ENCODE measurements at places on chromosomes 3 and 15.

DNA sequence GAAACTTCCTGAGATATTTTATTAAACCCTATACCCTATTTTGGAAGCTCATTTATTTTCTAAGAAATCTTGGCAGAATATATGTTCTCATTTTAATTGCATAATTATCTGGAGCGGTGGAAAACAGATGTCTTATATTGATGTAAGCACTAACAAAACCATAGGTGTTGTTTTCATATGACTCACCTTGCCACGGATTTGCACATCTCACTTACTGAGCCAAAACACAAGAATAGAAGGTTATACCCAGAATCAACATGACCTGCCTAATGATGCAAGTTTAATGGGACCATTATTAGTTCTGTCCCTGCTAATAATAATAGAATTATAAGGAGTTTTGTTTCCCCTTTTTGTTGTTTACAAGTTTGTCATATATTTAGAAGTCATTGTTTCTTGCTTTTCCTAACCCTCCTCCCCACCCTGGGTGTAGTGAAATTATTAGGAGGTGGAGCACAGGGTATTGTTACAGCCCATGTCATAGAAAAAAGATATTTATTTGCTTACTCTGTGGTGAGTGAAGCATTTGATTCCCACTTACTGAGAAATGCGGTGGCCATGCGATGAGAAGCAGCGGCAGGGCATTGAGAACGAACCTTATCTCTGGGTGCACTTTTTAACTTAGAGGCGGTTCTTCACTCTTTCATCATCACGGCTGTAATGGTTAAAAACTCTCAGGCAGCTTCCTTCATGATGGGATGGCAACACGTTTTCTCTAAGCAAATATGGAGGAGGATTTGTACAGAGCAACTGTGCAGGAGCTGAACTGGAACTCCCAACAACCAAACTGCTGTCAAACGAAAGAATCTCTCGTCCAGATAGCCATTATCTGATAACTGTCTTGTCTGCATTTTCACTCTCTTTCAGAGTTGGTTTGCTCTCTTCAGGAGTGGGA, 521 bp downstream of the IL5RA start:
- DNase-seq: no peak

DNA sequence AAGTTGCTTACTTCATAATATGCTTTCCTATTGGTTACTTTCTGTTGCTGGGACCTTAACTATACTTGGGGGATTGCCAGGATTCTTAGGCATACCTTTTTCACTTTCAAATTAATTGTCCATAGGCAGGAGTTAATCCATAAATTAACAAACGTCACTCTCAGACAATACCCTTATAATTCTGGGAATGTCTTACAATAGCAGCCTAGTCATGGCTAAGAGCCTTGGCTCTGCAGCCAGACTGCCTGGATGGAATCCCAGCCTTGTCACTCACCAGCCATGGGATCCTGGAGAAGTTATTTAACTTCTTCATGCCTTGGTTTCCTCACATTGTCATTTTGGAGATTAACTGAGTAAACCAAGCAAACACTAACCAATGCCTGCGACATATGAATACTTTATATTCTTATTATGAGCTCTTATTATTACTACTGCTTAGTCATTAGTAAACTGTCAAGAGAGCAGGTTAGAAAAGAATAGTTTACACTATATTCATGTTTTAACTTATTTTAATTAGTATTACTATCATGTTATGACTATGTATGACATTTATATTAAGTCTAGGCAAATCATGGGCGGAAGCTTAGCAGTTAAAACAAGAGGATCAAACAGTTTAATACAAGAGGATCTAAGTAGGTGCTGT, 29.0 kb downstream of the GYG1 start:
- no peak for DNase-seq

DNA sequence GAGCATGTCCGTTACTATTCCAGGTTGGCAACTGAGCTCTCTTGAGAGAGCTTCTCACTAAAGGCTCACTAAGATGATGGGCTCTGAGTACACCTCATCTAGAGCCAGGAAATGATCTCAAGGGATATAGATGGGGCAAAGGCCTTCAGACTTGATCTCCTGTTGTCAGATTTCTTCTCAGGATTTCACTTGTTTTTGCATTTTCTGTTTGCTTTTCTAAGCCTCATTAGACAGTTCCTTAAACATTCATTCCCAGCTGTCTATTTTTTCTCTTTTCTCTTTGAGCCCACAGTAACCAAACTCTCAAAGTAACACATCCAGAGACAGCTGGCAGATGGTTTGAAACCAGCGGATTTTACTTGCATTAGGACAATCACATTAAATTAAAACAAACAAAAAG, 28.4 kb upstream of the ARL8B start:
- no peak for DNase-seq

DNA sequence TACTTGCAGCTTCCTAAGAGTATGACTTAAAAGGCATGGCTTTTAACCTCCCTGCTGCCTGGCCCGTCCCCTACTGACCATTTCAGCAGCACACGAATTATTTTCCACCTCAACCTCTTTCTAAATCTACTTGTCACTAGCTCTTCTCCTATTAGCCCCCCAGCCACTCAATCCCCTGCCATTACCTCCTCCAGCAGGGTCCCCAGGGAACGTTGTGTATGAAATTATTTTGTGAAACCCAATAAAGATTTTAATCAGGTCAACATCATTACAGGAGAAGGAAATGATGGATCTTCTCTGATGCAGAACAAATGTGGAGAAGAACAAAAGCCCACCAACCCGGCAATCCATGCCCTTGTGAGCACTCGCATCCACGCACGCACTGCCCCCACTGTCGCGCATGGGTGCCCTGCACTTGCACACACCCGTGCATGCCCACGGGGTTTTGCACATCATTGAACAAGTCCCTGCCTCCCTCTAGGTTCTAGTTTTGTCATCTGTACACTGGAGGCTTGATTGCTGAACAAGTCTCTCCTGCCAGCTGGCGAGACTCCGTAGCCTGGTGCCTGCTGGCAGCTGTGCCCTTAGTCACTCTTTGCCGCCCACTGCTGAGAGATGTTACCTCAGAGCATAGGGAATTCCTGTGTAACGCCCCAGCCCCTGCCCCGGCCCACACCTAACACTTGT, 51.6 kb downstream of the LINGO1 start:
- DNase-seq: no peak

GRCh38 chr15:73174171-73174570, 121.9 kb downstream of the NEO1 start:
- DNase-seq: no peak

GRCh38 chr3:19065027-19065426, 83.3 kb upstream of the KCNH8 start:
- DNase-seq: no peak

GRCh38 chr3:31625358-31625757, 92.6 kb downstream of the STT3B start:
- DNase-seq: no peak

DNA sequence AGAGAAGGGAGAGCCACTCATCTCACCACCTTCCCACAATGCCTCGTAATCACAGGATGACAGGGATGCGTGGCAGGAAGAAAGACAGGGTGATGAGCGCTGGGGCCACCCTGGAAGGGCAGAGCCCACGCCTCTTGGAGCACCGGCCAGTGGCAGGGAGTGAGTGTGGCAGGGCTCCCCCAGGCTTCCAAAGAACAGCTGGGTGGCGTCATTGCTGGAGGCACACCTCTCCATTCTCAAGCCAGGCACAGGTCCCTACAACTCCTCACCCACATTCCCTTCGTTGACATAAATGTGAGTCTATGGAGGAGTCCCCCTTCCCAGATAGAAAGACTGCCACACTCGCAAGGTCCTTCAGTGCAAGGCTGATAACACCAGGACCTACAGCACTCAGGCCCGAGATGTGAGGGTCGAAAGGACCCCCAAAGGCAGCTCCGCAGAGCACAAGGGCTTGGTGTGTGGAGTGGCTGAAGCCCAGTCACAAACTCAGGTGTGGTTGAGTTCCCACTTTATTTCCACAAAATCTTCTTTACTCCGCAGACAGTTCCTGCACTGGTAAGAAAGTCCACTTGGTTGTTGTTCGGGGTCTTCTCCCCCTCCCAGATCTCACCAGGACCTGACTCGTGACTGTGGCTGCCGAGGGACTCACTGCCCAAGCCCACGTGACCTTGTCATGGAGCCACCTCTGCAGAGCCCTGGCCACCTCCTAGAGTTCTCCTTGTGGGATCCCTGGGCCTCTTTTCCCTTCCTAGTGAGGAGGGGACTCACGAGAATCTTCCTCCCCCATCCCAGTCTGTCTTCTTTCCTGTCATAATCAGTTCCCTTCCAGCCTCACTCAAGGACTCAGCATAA, 22.4 kb upstream of the CORO2B start:
- no peak for DNase-seq

- DNase-seq: no peak
Observed at GRCh38 chr3:28598165-28598564, 249.5 kb upstream of the AZI2 start.

DNA sequence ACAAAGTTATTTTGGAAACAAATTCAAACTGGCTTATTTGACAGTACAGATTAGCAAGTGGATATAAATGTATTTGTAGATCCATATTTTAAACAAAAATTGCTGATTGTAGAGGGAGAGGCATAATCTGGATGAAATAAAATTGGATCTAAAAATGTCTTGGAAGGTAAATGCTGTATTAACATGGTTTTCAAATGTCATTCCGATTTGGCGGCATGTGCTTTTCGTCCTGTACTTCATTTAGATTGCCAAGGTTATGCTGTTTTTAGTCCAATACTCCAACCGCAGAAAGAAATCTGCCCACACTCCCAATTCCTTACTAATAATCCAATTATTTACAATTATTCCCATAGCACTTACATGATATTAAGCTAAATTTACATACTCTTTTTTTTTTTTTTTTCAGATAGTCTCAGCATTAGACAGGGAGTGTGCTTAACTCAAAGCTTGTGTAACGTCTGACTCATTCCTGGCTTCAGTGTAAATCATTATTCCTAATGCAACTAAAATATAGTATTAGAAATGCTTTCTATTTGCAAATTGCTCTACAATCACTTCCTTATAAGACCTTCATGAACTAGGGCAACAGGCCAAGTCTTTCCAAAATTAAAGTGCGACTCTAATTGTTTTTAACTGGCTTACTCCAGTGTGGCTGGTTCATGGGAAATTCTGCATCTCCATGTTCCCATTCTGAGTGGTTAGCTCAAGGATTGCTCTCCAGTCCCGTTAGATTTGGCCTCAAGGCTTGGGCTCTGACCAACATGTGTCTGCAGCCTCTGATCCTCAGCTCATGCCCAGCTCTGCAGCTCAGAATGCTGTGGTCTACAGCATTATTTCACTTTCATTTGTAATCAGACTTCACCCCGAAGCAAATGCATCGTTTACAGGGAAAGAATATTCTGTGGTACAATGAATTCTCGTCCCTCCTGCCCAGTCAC, 103.9 kb downstream of the FBN1 start:
- no peak for DNase-seq

GRCh38 chr3:17089314-17089700, 204.6 kb downstream of the PLCL2 start:
- DNase-seq: no peak

DNA sequence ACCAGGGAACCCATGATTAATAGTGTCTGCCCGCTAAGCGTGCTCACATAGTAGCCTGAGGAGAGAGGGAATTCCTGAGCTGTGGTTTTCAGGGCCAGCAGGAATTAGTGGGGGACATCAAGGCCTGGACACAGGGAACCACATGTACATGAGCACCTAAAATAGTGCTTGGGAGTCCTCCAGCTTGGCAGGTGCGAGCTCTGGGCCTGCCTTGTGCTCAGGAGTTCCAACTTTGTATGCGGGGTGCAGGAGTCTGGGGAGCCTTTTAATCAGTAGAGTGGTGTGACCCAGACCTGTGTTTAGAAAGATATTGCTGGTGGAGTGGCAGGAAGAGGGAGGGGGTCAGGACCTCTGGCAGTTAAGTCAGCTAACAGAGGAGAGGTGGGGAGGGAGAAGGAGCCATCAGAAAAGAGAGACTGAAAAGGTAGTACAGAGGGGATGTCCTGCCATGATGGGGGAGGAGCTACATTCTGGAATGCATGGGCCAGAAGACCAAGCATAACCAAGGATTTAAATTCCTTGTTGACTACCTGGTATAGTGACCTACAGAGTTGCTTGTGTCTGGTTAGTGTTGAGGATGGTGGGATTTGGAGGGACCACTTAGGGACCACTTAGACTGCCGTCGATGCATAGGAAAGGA, 1.9 kb downstream of the DAG1 start:
- no peak for DNase-seq

GRCh38 chr3:98779541-98780335, 16.6 kb downstream of the ST3GAL6 start:
- DNase-seq: no peak

- no peak for DNase-seq
Observed at GRCh38 chr15:45157974-45158373, 28.2 kb downstream of the DUOX1 start.
